GM23338 (cell line): ENCODE measurements at places on chromosomes 2 and 18. TPM values are rescaled to one million over a fixed set of nuclear protein-coding genes. Genes with fewer than 3 reads are reported as not detected.
A peak's percentile ranks its signal among the peaks of the same experiment; 100 is the strongest.

DNA sequence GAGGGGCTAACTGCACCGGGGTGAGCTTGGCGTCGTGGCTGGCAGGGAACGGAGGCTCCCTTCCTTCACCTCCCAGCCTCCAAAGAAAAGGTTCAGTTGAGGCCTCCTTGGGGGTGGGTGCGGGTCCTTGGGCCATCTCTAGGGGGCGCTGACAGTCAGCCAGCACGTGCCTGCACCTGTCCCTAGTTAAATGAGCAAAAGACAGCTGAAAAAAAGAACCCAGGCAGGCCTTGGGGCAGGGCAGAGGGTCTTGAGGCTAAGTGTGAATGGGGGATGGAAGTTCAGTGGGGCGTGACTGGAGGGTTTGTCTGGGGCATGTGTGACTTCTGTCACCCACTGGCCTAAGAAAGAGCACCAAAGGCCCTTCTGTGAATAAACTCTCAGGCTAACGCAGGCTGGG, 56.4 kb downstream of the ZFP36L2 start:
- peak; percentile 64 for DNase-seq
- no peaks in the 10 kb centered on the region; the same call in 1 of the 2 replicates for H3K4me1 ChIP-seq
- H3K36me3 ChIP-seq: 0 out of 2 replicates have a peak, but pooled peaks cover 9% of the 10 kb centered on the region

Gene SH3RF3
- 0.63 and 1.2 TPM in 2 replicates for total RNA-seq

- no peaks in the 10 kb centered on the region for H3K36me3 ChIP-seq
- no peaks in the 10 kb centered on the region for H3K27me3 ChIP-seq
- H3K27ac ChIP-seq: no peak overlapping the region
- no peaks in the 10 kb centered on the region for H3K4me1 ChIP-seq
- H3K4me3 ChIP-seq: no peak overlapping the region
These were observed 30.0 kb downstream of the CPS1 start for GRCh38 chr2:210586381-210586780.

DNA sequence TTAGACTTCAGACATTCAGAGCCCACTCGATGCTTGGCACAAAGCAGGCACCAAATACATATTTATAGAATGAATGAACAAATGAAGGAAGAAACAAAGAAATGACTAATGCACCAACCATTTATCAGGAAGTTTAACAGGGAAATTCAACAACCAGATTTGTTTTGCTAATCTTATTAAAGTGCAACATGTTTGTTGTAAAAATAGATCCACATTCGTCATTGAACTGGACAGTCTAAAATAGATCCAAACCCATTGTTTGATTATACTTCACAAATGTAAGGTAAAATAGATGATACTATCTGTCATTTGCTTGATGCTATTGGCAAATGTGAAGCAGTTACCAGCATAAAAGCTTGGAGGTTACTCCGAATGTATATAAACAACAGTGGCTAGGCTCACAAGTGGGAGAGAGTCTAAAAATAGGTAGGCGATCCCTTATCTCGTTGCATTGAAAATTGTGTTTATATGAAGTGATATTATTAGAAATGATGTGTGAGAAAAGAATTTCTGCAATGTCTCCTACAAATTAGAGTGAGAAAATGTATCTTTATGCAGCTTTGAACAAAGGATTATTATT, 246.2 kb downstream of the NEDD4L start:
- H3K36me3 ChIP-seq: no peaks in the 10 kb centered on the region
- peaks cover 27% of the 10 kb centered on the region for H3K4me1 ChIP-seq
- H3K4me3 ChIP-seq: no peak overlapping the region
- H3K27ac ChIP-seq: no peak overlapping the region
- DNase-seq: no peak

GRCh38 chr2:74031221-74031620, 46.5 kb downstream of the TET3 start:
- H3K36me3 ChIP-seq: peaks cover 6% of the 10 kb centered on the region; the same call in 1 of the 2 replicates
- no peaks in the 10 kb centered on the region for H3K27me3 ChIP-seq
- peak overlapping the region; percentile 11; the same call in 1 of the 2 replicates for H3K27ac ChIP-seq
- DNase-seq: no peak

- H3K4me1 ChIP-seq: peaks cover 8% of the 10 kb centered on the region; the same call in 1 of the 2 replicates
- no peak overlapping the region for H3K27ac ChIP-seq
- H3K27me3 ChIP-seq: no peaks in the 10 kb centered on the region
- DNase-seq: peak; percentile 7
- peak overlapping the region; percentile 75 for H3K4me3 ChIP-seq
These were observed 1.5 kb upstream of the OSGEPL1 start for GRCh38 chr2:189763908-189764661.

- no peaks in the 10 kb centered on the region for H3K27me3 ChIP-seq
- DNase-seq: no peak
- no peak overlapping the region for H3K4me3 ChIP-seq
- no peak overlapping the region for H3K27ac ChIP-seq
- H3K36me3 ChIP-seq: no peaks in the 10 kb centered on the region
These were observed 335.3 kb downstream of the TNS1 start for GRCh38 chr2:217667512-217667911.

DNA sequence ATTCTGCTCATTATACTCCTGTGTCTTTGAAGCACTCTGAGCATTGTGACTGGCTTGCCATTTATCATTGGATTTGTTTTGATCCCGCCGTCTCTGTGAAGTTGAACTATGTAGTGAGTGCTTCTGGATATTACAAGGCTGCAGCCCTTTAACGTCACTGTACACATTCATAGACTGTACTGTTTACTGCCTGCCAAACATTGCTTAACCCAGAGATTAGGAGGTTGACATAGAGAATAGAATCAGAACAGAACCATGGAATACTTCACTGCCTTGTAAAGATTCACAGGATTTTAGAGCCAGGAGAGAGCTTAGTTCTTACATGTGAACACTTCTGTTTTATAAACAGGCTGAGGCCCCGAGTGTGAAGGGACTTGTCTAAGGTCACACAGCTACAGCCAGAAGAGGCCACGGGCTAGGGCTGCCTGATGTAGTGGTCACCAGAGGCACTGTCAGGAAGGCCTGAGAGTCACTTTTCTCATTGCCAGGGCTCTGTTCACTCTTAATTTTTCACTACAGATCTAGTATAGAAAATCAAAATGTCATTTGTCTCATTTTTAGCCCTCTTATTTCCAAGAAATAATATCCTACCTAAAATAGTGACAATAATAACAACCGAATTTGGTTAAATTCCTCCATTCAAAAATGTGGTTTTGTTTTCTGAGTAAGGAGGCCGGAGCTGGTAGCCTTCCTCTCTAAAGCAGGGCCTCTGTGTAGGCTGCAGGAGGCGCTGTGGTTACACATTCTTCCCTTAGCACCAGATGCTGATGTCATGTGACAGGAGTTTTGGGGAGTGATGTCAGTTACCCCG, 87.9 kb downstream of the UGGT1 start:
- no peaks in the 10 kb centered on the region for H3K27me3 ChIP-seq
- peaks cover 58% of the 10 kb centered on the region for H3K36me3 ChIP-seq
- H3K27ac ChIP-seq: no peak overlapping the region
- H3K4me3 ChIP-seq: no peak overlapping the region
- DNase-seq: peak; percentile 83

DNA sequence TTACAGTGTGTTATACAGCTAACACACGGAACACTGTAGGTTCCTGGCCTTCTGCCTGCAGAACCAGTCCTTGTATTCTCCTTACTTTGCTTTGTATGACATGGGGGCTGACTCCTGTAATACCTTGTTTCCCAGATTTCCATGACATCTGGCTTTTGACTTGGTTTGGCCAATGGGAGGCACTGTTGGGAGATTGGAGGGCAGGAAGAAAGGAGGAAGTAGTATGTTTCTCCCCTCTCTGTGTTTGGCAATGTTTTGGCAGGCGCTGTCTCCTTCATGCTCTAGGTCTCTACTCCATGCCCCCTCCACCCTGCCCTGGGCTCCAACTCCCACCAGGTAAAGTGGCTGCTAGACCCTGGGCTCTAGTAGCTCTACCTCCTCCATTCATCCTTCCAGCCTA, 331.1 kb upstream of the SLC14A2 start:
- no peak overlapping the region for H3K4me3 ChIP-seq
- peak; percentile 22 for DNase-seq
- no peaks in the 10 kb centered on the region for H3K4me1 ChIP-seq
- no peaks in the 10 kb centered on the region for H3K36me3 ChIP-seq
- H3K27me3 ChIP-seq: no peaks in the 10 kb centered on the region
- H3K27ac ChIP-seq: no peak overlapping the region

DNA sequence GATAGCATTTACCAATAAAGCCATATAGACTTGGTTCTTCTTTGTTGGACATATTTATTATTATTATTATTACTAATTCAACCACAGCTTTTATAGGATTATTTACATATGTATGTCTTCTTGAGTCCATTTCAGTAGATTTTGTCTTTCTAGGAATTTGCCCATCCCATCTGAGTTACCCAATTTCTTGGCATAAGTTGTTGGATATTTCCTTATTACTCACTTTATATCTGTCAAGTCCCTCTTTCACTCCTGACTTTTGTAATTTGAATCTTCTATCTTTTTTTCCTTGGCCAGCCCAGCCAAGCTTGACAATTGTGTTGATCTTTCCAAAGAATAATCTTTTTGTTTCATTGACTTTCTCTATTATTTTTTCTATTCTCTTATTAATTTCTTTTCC, 543.7 kb downstream of the SUCLG1 start:
- no peak overlapping the region for H3K27ac ChIP-seq
- H3K27me3 ChIP-seq: no peaks in the 10 kb centered on the region
- peaks cover 3% of the 10 kb centered on the region; the same call in 1 of the 2 replicates for H3K4me1 ChIP-seq
- H3K36me3 ChIP-seq: no peaks in the 10 kb centered on the region
- H3K4me3 ChIP-seq: no peak overlapping the region
- no peak for DNase-seq

DNA sequence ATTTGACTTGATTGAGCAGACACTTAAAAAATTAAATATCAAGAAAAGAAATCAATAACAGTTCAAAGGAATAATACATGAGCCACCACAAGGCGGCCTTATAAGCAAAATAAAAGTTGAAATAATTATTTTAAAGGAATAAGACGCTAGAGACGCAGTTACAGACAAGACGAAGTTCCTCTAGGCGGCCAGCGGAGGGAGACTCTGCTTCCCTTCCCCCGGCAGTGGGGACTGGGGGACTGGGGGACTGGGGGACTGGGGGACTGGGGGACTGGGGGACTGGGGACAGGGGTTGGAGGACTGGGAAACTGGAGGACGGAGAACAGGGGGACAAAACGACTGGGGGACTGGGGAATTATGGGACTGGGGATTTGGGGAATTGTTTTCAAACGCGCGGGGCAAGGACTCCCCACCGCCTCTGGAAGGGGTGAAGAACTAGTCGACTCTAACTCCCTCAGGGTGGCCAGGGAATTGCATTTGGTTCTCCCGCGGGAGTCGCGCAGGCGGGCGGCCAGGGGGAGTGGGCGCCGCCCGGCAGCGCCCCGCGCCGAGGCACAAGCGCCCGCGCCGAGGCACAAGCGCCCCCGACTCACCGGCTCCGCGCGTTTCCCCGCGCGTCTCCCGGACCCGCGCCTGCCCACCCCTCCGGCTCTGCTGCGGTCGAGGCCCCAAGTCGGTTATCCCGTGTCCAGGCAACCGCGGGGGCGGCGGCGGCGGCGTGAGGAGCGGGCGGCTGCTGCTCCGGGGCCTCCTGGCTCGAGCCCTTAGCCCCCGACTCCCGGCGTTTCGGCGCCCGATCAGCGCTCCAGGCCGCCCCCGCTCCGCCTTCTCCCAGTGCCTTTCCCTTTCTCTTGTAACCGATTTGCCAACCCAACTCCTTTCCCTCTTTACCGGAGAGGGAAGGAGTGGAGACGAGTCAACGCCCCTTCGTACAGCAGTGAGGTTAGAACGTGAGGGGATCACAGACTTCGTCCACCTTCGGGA, at the start of gene CCDC178:
Gene CCDC178 (minus strand): TSS at position 662 of the 984 bp plus-strand sequence. CDS start 28,633 bp downstream, outside the sequence.
- H3K36me3 ChIP-seq: no peaks in the 10 kb centered on the region
- peak within 1 kb of the TSS; percentile 71 for H3K4me3 ChIP-seq
- no peak within 1 kb of the TSS for H3K27ac ChIP-seq

Gene ZNF385B
- total RNA-seq: 1.4 and 1.5 TPM in 2 replicates

DNA sequence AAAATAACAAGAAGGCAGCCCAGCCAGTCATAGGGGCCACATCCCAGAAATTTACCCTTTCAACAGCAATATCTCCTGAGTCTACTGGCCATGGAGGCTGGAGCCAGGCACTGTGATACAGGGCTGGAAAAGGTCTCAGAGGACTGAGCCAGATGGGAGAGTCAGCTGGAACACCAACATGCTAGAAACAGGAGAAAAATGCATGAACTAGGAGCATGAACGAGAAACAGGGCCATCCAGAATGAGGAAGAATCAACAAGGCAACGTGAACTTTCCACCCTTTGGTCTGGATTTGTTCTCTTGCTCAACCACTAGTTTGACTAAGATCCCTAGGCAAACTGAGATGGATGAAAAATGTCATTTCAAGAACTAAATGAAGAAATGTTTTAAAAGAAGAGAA, 13.1 kb downstream of the PID1 start:
- no peaks in the 10 kb centered on the region for H3K36me3 ChIP-seq
- H3K27ac ChIP-seq: no peak overlapping the region
- H3K27me3 ChIP-seq: no peaks in the 10 kb centered on the region
- H3K4me3 ChIP-seq: no peak overlapping the region
- DNase-seq: no peak

Gene ATP8B1
- 3.0 and 3.9 TPM in 2 replicates for total RNA-seq

GRCh38 chr2:38634684-38635083, 31.2 kb upstream of the GALM start:
- no peak overlapping the region for H3K27ac ChIP-seq
- DNase-seq: no peak
- H3K4me3 ChIP-seq: no peak overlapping the region
- no peaks in the 10 kb centered on the region; the same call in 1 of the 2 replicates for H3K4me1 ChIP-seq
- H3K27me3 ChIP-seq: no peaks in the 10 kb centered on the region
- H3K36me3 ChIP-seq: no peaks in the 10 kb centered on the region

- no peak overlapping the region for H3K27ac ChIP-seq
- no peaks in the 10 kb centered on the region for H3K36me3 ChIP-seq
- H3K4me1 ChIP-seq: no peaks in the 10 kb centered on the region
- H3K4me3 ChIP-seq: no peak overlapping the region
- no peaks in the 10 kb centered on the region for H3K27me3 ChIP-seq
These were observed 7.0 kb downstream of the XIRP2 start for GRCh38 chr2:166895243-166895642.

- no peak overlapping the region for H3K27ac ChIP-seq
- peaks cover 3% of the 10 kb centered on the region; the same call in 1 of the 2 replicates for H3K4me1 ChIP-seq
- no peaks in the 10 kb centered on the region for H3K36me3 ChIP-seq
- no peaks in the 10 kb centered on the region for H3K27me3 ChIP-seq
- DNase-seq: no peak
These were observed 154.4 kb upstream of the SMAD2 start for GRCh38 chr18:48084858-48085257.

Gene PLB1
- 0.21 TPM in 1 of 2 replicates, not detected in the other for total RNA-seq

Gene AQP4
- 2.8 and 3.8 TPM in 2 replicates for total RNA-seq

DNA sequence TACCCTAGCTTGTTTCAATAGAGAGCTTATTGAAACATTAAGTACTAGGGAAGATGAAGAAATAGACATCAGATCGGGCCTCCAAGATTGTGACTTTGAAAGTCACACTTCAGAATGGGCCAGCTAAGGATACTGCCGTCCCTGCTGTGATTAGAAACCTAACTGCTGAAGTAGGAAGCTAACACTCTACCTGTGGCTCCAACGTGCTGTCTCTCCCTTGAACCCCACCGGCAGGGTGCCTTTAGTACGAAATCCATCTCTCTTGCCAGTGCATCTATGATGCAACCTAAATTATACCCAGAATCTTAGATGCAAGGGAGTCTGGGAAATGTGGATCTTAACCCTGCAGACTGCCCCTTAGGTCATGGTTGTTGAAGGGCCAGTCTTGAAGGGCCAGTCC, 78.6 kb downstream of the OXER1 start:
- no peak overlapping the region for H3K4me3 ChIP-seq
- H3K27me3 ChIP-seq: no peaks in the 10 kb centered on the region
- no peak for DNase-seq
- H3K36me3 ChIP-seq: peaks cover 7% of the 10 kb centered on the region; the same call in 1 of the 2 replicates
- H3K27ac ChIP-seq: no peak overlapping the region
